ENCODE measurements at places on chromosomes 1 and 21.

DNA sequence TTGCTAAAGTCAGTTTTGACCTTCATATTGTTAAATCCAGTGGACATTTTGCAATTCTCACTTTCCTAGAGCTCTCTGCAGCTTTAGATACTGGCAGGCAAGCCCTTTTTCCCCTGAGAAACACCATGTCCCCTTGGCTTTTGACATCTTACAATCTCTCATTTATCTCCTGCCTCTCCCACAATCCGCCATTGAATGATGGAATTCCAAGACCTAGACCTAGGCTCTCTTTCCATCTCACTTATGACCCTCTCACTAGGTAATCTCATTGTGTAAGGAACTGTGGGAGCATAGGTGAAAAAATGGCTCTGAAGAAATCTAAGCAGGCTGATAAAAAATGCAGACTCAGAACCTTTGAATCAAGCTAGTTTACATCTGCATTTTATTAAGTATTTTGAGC lies 2.0 kb downstream of the KYAT3 start:
- DNase-seq, result no peak

DNA sequence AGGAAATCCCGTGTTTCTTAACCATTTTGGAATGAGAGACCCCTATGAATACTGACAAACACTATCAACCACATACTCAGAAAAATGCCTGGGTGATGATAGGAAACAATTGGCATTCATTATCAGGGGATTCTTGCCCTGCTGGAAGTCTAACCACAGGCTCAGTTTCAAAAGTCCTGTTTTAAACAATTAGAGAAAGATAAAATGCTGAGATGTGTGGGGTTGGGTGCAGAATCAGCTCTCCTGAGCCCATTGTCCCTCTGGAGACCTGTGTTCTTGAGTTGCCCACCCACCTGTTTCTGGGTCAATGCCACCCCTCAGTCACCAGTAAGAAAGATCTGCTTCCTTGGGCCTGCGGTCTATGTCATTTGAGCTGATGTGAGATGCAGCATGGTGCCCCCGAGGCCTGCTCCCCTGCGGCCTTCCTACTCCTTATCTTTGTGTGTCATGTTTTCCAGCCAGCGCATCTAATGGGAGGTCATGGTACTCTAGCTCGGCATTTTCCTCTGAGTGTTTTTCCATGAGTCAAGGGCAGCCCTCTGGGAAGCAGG lies 130.3 kb upstream of the PLXNA2 start:
- no peak for DNase-seq

- no peak for DNase-seq
These were observed 25.0 kb upstream of the PHTF1 start for GRCh38 chr1:113784104-113784779.

DNA sequence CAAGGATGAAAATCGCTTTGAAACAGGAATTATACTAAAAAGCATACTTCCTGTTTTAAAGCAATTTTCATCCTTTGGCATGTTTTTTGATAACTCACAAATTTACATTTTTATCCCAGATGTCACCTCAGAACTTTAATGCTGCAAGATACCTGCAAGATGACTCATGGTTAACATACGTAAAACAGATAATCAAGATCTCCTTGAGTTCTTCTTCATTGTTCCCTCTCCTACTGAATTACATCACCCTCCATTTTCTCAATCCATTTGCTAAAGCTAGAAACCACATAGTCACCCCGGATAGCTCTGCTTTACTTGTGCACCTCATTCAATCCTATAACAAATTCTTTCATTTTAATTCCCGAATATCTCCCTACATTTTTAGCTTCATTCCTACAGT lies 1114.2 kb downstream of the PLA2G4A start:
- no peak for DNase-seq

DNA sequence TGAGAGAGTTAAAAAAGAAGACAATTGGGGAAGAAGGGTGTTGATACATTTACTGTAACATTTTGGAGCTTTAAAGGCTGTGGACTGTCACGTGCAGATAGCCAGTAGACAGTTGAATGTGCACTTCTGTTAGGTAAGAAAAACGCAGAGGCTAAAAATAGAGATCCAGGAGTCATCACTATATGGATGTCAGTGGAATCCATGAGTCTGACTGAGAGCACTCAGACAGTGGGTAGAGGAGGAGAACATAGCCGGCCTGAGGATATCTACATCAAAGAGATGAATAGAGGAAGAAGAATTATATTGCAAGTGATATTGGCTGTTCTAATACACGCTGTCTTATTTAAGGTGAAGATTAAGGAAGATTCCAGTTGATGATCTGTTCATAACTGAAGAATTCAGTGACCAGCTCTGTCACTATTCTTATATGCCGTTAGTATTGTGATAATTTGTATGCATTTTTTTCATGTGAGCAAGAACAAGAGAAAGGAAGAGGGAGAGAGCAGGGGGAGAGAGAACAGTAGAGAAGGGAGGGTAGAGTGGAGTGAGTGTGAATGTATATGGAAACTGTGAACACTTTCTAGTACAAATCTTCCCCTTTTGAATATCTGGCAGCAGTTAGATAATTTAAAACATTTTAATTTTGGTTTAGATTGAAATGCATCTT lies 344.8 kb downstream of the CHRM3 start:
- no peak for DNase-seq

GRCh38 chr1:224333939-224334786 lies 4.2 kb upstream of the NVL start:
- DNase-seq, result no peak

GRCh38 chr1:77925518-77925917 lies 37.1 kb downstream of the NEXN start:
- DNase-seq, result no peak

GRCh38 chr1:111271464-111271801 lies 19.2 kb upstream of the CHIA start:
- no peak for DNase-seq

DNA sequence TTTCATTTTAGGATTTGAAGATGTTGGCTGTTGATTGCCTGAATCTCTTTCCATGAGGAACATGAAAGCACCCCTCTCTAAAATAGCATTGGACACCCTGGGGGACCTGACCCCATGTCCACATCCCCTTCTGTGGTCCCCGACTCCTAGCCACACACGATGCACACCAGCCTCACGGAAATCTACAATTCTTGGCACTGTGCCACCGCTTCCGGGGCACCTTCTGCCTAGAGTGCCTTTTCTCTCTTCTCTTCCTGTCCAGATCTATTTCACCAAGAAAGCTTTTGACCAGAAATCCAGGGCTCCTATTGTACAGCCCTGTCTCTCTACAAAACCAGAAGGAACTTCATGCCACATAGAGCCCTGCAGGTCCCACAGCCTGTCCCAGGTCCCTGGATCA lies 50.3 kb downstream of the MYSM1 start:
- peak; percentile 32 for DNase-seq

DNA sequence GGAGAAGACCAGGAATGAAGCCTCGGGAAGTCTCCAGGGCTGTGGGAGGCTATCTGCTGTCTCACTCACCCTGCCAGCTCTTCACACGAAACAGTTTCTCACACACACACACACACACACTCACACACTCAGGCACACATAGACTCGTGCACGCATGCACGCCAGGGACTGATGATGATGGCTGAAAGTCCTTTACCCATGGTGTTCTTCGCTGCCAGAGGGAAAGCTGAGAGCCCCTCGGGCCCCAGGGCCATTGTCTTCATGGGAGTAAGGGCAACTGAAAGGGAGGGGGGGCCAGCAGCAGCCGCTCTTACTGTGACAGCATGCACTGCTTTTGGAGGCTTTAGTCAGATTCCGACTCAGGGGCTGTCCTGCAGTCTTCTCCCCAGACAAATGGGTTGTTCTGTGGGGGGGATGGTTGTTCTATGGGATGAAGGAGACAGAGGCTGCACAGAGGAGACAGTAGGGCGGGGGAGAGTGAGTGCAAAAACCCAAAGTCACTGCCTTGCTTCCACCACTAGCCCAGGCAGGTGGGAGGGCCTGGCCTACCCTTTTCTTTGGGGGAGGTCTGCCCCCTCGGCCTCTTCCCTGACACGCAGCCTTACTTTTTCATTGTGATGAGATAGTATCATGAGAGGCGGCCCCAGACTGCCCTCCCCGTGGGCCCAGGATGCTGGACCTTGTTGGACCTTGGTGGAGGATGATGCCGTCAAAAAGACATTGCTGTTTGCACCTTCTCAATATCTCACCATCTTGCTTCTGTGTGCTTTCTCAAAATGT lies 29.0 kb downstream of the STUM start:
- DNase-seq, result no peak

DNA sequence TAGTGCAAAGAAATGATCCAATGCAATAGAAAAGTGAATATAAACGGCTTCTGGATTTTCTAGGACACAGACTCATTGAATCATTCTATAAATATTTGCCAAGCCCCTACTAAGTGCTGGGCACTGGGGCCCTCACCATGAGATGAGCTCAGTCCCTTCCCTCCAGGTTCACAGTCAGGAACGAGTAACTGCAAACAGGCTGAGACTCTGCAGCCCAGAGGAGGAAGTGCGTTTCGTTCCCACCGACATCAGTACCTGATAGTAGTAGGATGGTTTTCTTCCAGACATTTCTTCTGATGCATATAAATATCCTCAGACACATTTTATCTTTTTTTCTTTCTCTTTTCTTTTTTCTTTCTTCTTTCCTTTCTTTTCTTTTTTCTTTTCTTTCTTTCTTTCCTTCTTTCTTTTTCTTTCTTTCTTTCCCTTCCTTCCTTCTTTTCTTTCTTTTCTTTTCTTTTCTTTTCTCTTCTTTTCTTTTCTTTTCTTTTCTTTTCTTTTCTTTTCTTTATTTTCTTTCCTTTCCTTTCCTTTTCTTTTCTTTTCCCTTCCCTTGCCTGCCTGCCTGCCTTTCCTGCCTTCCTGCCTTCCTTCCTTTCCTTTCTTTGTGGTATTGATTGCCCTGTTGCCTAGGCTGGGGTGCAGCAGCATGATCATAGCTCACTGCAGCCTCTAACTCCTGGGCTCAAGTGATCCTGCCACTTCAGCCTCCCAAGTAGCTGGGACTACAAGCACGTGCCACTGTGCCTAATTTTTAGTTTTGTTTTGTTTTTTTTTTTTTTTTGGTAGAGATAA lies 135.4 kb downstream of the DISC1 start:
- DNase-seq, result no peak

GRCh38 chr1:43043695-43044094 lies 85.0 kb upstream of the SLC2A1 start:
- no peak for DNase-seq

GRCh38 chr1:203380420-203381150 lies 29.7 kb upstream of the FMOD start:
- no peak for DNase-seq

GRCh38 chr1:156002188-156002911 lies 18.4 kb downstream of the SSR2 start:
- no peak for DNase-seq

DNA sequence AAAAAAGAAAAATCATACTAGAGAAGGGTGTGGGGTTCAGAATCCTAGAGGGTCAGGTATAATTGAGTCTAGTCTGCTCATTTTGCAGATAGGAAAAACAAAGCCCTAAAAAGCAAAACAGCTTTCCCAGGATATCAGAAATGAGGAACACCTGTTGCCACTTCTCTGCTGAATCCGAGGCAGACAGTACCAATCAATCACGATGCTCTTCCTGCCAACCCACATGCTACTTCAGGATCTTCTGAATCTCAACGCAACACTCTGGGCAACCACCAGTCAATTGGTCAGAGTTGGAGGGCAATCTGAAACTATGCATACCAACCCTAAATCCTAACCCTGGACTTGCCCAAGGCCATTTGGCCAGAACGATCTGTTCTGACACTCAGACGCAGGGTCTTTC lies 128.3 kb downstream of the EPHB2 start:
- no peak for DNase-seq

GRCh38 chr1:58905126-58905490 lies 121.3 kb upstream of the JUN start:
- DNase-seq, result no peak
